AG08395 (cell line): ENCODE measurements at places on chromosomes 2 and 18.

- no peak for DNase-seq
Measured at GRCh38 chr2:196365145-196365544, 193.8 kb upstream of the STK17B start.

DNA sequence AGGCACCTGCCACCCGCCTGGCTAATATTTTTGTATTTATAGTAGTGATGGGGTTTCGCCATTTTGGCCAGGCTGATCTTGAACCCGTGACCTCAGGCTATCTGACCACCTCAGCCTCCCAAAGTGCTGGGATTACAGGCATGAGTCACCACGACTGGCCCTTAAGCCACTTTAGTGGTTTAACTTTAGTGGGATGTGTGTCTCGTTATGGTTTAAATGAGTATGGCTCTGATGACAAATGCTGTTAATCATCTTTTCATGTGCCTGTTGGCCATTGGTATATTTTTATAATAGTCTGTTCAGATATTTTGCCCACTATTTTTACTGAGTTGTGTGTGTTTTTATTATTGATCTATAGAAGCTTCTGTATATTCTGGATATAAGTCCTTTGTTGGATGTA, 205.9 kb downstream of the MYO1B start:
- DNase-seq, result no peak

GRCh38 chr2:17540093-17540812, at the start of gene VSNL1:
VSNL1 (plus strand) TSS chr2:17540696; CDS start chr2:17592075, 51,379 bp downstream.
- peak; percentile 33 for DNase-seq

GRCh38 chr2:217444932-217445331, 557.9 kb downstream of the TNS1 start:
- no peak for DNase-seq

DNA sequence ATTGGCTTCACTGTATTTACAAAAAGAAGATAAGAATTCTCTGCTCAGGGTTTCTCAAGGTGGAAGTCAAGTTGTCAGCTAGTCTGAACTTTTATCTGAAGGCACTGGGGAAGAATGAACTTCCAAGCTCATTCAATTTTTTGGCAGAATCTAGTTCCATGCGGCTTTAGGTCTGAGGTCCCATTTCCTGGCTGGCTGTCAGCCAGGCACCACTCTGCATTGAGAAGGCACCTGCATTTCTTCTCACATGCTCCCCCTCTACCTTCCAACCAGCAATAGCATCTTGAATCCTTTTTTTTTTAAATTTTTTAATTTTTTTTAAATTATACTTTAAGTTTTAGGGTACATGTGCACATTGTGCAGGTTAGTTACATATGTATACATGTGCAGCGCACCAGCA, 46.2 kb upstream of the RPE start:
- no peak for DNase-seq
